ENCODE measurements at places on chromosomes 2 and 18.

GRCh38 chr2:235116885-235117492 lies 165.2 kb downstream of the SH3BP4 start:
- no peak for DNase-seq

GRCh38 chr2:72210470-72210869 lies 62.8 kb upstream of the CYP26B1 start:
- no peak for DNase-seq

GRCh38 chr18:56995579-56996188 lies 151.2 kb upstream of the BOD1L2 start:
- DNase-seq, result no peak

GRCh38 chr2:61536180-61536571 lies 2.0 kb downstream of the XPO1 start:
- no peak for DNase-seq

DNA sequence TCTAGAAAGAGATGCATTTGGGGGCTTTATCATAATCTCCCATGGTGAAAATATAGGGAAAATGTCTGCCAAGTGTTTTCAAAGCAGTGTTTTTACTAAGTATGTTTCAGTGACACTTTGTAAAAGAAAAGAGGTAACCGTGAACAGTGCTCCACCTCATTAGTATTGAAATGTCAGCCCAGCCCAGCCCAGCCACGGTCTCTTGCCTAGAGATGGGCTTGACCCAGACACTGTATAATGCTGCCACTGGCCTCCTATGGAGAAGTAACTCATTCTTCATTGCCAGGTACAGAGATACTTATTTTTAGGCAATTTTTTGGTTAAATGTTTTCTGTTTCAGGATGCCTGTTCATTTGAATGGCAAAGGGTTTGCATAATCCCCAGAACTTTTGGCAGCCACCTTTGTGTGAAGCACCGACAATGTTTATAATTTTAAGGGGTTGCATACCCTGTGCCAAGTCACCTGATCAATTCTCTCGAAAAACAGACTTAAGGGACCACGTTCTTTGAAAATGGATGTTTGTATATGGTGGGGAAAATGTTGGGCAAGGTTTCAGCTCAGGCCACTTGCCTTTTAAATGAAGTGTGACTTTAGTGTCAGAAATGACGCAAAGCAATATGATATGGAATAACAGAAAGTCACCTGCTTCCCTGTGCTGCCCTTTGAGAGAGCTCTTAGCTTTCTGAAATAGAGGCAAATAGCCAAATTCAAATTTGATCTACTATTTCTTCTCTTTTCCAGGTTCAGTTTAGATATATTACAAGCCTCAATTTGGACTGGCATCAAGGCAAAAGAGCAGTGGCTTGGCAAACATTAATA lies 314.5 kb upstream of the RGPD4 start:
- DNase-seq, result no peak

GRCh38 chr2:60391230-60391629 lies 162.2 kb downstream of the BCL11A start:
- no peak for DNase-seq

Measured in activated T-cell treated with anti-CD3 and anti-CD28 coated beads, Interleukin-2, amount 50 U/mL, for 4 hours (primary cell).